ENCODE measurements at places on chromosomes 16 and 17.

DNA sequence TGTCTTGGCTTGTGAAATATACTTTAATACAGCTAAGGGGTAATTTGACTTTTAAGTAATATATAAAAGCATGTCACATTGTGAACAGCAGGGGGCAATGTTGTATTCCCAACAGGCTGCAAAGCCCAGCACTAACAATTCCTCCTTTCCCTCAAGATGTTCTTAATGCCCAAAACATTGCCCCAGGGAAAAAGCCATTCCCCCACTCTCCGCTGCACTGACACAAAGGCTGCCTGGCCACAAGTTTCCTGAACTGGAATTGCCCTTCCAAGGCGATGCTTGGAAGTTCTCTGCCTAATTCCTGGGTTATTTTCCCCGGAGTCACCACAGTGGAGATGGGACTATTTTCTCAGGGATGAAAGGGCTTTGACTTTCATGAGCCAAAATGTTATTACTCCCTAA is 27.2 kb downstream of the CLEC16A start:
- DNase-seq, result peak; percentile 57

- DNase-seq, result no peak
Measured at GRCh38 chr17:48426019-48426665, 3.9 kb downstream of the SKAP1 start.

GRCh38 chr17:18231164-18231563 is 5.7 kb downstream of the LLGL1 start:
- no peak for DNase-seq

DNA sequence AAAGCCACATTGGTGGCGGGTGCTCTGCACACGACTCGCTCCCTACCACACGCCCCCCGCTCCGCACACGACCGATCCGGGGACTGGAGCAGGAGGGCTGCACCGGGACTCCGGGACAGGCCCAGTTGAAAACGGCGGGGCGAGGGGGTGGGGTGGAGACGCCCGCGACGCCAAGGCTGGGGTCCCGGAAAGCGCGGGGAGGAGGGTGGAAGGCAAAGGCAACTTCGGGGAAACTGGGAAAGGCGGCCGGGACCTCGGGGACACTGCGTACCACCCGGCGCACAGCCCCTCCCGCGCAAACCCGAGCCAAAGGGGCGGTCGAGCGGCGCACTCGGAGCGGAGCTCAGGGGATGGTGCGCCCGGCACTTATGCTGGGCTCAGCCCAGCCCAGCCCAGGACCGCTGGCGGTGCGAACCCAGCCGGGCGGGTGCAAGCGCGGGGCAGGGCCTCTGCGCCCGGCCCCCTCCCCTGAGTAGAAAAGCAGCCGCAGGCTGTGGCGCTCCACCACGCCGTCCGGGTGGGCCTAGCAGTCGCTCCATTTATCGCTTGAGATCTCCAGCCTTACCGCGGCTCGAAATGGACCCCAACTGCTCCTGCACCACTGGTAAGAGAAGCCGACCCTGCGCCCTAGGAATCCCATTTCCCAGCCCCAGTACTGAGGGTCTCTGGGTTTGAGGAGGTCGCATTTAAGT is at the start of gene MT1M:
Gene MT1M (plus strand): TSS at position 504 of the 692 bp plus-strand sequence. CDS start 73 bp downstream, at position 577.
- DNase-seq, result no peak

GRCh38 chr16:19912455-19913339 is 28.0 kb upstream of the GPRC5B start:
- no peak for DNase-seq

DNA sequence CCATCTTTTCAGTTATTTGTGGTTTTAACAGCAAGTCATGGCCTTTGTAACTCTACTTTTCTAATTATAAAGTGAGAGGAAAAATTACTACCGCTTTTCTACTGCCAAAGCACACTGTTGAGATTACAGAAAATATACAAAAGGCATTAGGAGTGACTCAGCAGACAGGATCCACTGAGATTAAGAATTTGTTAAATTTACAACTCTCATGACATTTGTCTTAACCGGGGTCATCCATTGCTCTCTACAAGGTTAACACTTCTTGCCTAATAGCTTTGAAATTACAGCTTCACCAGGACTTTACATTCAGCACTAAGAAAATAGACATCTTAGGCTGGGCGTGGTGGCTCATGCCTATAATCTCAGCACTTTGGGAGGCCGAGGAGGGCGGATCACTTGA is 93.4 kb downstream of the SSH2 start:
- no peak for DNase-seq

DNA sequence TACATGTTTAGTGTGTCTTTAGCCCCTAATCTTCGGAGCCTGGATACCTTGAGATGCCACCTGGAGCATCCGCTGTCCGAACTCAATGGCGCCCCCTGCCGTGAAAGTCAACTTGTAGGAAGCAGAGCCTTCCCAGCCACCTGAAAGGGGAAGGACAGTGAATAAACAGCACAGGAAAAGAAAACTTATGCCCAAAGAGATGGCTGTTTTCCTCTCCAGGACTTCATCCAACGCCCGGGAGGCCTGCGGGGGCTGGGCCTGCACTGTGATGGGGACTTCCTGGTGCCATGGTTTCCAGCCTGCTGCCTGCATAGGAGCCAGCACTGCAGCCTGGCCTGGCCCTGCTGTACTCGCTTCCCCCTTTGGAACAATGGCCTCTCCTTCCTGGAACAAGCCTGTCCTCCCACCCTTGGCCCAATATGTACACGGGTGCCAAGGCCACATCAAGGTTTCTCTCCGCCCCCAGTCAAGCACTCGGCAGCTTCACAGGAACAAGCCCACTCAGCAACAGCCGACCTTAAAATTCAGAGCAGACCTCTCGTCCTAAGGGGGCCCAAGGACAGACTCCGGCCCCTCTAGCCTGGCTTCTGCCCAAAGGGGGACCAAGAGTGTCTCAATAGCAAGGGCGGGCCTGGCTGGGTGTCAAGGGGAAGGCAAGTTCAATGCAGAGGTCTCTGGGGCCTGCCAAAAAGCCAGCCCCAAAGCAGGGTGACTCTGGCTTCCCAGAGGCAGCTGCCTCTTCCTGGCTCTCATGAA is 4.5 kb upstream of the UNC13D start:
- peak; percentile 52 for DNase-seq

- DNase-seq, result no peak
Measured at GRCh38 chr17:63546308-63547082, 3.8 kb upstream of the DCAF7 start.

DNA sequence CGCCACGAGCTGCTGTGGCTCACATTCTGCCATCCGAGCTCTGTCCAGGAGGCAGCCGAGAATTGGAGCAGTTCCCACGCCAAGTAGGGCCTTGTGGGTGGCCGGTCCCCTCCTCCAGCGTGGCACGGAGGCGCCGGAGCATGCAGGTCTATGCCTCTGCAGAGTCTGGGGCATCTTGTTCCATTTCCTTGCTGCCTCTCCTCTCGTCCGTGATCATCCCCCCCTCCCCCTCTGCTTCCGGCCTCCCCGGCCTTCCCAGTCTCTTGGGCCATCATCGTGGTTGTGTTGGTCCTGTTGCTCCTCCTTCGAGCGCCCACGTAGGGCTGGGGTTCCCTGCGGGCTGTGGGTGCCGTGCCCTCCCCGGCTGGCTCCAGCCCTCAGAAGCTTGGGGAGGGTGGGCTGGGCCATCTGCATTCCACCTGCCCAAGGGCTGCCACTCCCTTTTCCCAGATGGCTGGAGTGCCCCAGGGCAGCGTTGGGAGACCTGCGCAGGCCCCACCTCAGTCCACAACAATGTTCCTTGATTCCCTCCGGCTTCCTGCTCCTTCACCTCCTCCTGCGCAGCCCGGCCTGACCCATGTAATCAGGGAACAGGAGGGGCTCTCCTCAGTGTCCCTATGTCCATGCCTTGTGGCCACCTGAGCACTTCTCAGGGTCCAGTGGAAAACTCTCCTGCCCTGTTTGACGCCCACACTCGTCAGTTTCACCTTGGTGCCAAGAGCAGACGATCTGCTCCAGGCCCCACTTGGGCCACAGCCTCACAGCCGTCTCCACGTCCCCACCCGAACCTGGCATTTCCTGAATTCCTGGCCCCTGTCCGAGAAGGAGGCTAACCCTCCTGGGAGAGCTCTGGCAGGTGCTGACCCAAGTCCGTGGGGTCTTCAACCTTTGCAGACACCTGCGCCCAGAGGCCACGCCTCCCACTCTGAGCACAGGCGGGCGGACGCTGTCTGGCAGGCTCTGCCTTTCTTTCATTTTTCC is 37.1 kb downstream of the BAIAP2 start:
- DNase-seq, result no peak

DNA sequence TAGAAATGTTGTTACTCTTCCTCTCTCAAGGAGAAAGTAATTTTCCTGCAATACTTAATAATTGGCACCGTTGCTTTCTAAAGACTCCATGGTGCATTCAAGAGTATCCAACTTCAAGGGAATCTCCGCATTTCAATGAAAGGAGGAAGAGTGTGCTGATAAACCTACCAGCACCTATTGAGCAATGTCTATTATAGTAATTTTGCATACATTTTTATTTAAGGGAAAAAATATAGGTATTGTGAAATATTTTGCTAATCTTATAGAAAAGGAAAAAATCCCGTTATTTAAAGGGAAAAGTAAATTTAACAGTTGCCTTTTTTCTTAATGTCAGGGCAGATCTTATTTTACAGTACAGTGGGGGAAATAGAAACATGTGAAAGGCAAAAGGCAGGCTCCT is 1.1 kb upstream of the TMEM106A start:
- DNase-seq, result no peak

DNA sequence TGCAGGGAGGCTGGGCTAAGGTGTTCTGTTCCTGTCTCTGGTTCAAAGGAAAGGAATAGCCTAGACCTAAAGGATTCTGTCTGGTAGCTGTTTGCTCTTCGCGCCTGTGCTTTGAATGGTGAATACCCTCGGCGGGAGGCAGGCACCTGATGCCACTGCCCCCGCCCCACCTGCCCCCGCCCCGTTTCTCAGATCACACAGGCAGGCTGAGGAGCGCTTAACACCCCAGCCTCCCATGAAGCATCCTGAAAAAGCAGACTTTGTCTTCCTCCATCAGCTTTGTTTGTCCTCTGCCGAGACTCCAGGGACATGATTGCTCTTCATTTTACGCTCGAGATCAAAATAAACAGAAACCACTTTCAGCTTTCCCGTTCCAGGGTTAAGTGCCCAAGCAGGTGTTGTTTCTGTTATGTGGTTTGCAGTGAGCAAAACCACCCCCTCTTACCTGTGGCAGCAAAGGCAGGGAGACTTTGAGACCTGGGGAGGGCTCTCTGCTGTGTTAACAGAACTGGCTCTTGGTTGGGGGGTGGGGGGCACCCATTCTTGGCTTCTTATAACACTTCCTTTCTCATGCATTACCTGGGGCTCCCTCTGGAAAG is 452.1 kb downstream of the WWOX start:
- no peak for DNase-seq

- no peak for DNase-seq
Measured at GRCh38 chr17:39000021-39000601, 32.9 kb upstream of the FBXO47 start.

GRCh38 chr16:66562409-66562808 is 3.8 kb upstream of the CMTM1 start:
- no peak for DNase-seq

- no peak for DNase-seq
Measured at GRCh38 chr17:61000911-61001310, 323.3 kb downstream of the BCAS3 start.

GRCh38 chr17:2780256-2780655 is 16.0 kb upstream of the RAP1GAP2 start:
- no peak for DNase-seq

DNA sequence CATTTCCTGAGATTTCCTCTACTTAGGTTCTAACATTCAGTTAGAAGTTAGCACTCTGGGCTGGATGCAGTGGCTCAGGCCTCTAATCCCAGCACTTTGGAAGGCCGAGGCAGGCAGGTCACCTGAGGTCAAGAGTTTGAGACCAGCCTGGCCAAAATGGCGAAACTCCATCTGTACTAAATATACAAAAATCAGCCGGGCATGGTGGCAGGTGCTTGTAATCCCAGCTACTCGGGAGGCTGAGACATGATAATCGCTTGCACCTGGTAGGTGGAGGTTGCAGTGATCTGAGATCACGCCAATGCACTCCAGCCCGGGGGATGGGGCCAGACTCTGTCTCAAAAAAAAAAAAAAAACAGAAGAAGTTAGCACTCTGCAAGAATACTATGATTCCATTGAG is 1430.9 kb downstream of the CDH11 start:
- no peak for DNase-seq

DNA sequence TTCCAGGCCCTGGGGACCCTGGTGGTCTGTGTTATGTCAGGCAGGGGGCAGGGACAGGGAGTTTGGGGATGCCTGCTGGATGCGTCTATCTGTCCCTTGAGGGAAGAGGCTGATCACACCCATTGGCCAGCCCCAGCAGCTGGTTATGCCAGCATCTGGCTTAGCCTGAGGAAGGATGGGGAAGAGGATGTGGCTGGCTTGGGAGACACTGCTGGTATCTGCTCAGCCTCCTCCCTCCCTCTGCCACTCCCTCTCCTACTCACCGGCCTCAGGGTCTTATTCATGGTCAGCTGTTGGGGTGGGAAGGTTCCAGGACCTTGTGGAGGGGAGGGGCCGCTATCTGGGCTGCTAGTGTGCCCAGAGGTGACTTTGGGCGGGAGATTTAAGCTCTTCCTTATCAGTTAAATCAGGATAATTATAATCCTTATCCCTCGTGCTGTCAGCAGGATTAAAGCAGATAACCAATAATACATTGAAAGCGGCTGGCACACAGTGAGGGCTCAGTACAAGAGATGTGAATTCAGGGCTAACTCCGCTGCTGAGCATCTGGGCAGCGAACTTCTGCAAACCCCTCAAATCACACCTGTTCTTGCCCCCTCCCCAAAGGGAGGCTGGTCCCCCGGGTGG is 36.0 kb upstream of the MLKL start:
- no peak for DNase-seq

DNA sequence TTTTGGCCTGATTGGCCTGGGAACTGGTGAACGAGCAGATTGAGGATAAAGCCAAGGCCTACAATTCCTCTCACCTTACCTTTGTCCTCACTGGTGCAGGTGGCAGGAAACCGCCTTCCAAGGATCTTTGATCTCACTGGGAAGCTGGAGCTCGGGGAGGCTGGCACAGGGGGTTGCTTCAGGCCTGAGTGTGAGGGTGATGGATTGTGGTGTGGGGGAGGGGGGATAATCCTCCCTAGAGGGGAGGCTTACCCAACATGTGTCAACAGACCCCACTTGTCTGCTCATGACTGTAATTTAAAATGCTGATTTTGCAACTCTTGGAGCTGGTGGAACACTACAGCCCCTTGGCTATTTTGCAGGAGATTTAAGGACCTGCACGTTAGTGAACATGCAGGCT is 4.5 kb upstream of the RMI2 start:
- no peak for DNase-seq

- DNase-seq, result no peak
Measured at GRCh38 chr16:57937861-57938260, 33.1 kb downstream of the CNGB1 start.

DNA sequence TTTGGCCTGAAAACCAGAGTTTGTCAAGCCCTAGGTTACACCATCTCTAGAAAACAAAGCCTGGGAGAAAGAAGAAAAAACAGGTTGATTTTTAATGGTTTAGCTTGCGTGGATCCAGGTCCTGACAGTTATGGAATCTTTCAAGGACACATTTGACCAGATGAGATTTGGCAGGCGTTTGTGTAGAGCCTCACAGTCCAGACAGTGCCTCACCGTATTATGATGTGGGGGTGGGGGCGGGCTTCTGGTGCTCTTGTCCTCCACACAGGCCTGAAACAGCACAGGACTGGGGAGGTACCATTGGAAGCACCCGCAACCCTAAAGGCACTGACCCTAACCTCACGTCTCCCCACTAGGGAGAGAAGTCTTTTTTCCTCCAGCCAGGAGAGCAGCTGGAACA is 19.6 kb downstream of the MVP start:
- no peak for DNase-seq

GRCh38 chr17:72053449-72053848 is 67.4 kb upstream of the SOX9 start:
- DNase-seq, result peak; percentile 33

All from NCI-H1694 treated with DMSO at 0.1 percent for 48 hours (cell line).